PC-9 (cell line): ENCODE measurements at places on chromosomes 4 and X. TPM values are rescaled to one million over a fixed set of nuclear protein-coding genes. Genes with fewer than 3 reads are reported as not detected.

DNA sequence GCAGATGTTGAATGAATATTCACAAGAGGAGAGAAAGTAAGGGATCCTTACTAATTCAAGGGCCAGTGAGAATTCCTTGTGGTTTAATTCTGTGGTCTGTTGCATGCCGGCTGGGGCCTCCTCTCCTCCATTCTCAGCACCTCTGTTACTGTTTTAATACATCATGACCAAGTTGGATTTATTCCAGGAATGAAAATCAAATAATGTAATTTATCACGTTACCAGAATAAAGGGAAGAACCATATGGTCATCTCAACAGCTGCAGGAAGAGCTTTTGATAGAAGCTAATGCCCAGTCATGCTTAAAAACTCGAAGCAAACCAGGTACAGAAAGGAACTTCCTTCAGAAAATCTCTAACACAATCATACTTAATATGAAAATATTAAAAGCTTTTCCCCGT lies 54.1 kb downstream of the GRK4 start:
- no peak for DNase-seq

GRCh38 chrX:52821079-52821760 lies 10.1 kb downstream of the XAGE5 start:
- no peak for DNase-seq

DNA sequence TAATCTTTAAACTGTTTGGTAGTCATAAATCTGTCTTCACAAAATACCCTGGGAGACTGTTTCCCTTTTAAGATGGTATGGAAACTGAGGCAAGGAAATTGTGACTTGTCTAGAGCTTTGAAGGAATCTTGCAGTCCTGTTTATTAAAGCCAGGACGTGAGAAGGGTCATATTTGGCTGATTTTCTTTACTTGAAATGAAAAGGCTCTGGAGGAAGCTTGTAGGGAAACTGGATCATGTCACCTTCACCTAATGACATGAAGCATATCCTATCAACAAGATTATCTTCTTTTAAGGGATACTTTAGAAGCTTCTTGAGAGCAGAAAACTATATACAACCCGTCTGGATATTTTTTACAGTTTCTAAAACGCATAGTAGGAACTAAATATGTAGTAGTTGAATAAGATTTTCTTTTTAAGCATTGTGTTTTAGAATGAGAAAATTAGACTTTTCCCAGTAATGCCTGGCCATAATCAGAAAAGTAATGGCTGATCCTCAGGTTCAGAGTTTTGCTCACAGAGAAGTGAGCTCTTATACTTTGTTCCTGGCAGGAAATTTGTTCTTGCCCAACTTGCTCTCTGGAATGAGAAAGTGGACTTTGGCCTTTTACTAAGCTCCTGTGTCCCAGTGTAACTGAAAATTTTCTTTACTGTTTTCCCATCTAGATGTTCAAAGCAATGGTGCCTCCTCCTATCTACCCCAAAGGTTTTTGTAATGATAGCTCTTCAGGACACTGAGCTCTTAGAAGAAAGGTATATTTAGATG lies 136.8 kb upstream of the AFF2 start:
- DNase-seq, result no peak

DNA sequence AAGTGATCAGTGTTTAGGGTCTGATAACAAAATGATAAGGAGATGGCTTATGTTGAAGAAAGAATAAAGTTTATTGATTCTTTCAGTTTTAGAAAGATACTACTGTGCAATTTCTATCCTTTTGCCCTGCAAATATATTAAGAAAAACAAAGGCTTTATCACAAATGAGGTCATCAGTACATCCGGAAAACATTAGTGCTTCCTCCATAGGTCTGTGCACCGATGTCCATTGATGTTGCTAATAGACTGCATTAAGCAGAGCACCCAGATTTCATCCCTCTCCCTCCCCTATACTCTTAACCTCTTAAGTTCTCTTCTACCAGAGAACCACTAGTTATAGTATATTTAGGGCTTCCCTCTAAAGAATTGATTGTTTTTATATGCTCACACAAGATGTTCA lies 53.7 kb upstream of the HHIP start:
- no peak for DNase-seq

The MBNL3 gene
- total RNA-seq, result 24.4 and 36.1 TPM in 2 replicates

GRCh38 chr4:84499624-84499982 lies 511 bp upstream of the NKX6-1 start:
- DNase-seq, result no peak

GRCh38 chr4:3071811-3072210 lies 2.5 kb downstream of the HTT-AS start:
- no peak for DNase-seq

The ITGB1BP2 gene
- total RNA-seq, result 5.2 and 5.4 TPM in 2 replicates

The ASB9 gene
- 5.7 and 5.8 TPM in 2 replicates for total RNA-seq

The VSIG4 gene
- not detected in 2 replicates for total RNA-seq

The TRIM2 gene
- total RNA-seq, result 56.0 and 87.0 TPM in 2 replicates

The SPANXN4 gene
- total RNA-seq, result not detected in 2 replicates

DNA sequence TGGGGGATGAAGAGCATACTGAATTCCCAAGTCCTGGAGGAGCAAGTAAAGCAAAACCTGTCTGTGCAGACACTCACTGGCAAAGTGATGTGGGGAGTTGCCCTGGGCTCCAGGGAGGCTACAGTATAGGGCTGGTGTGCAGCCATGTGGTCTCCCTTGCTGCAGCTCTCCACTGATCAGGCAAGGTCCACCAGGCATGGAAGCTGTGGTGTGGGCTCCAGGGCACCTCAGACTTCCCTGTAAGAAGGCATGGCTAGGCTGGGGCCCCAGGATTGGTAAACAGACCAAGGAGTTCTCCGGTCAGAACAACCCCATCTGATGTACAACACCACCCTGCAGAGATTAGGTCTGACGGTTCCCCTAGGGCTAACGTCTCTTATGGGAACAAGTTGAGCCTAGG lies 241.9 kb upstream of the NDST4 start:
- DNase-seq, result no peak

GRCh38 chrX:134782796-134783195 lies 124.5 kb upstream of the PLAC1 start:
- no peak for DNase-seq

DNA sequence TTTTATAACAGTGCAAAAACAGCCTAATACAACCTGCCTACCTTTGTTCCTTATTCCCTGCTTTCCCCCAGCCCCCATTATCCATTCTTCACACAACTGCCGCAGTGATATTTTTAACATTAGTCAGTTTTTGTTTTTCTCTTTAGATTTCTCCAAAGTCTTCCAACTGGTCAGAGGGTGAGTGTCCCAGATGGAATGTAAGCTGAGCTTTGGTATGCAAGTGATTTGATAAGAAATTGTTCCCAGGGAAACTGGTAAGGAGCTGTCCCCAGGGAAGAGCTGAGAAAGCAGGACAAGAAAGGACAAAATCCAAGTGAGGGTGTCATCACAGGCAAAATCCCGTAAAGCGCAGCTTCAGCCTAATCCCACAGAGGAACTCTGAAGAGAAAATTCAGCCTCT lies 475.5 kb upstream of the ADGRL3 start:
- DNase-seq, result peak; percentile 46

GRCh38 chrX:137896123-137896522 lies 330.2 kb downstream of the ZIC3 start:
- DNase-seq, result no peak

- DNase-seq, result peak; percentile 65
Observed at GRCh38 chr4:40046311-40046980, 10.2 kb upstream of the N4BP2 start.

The MAGEA1 gene
- total RNA-seq, result not detected in 2 replicates

DNA sequence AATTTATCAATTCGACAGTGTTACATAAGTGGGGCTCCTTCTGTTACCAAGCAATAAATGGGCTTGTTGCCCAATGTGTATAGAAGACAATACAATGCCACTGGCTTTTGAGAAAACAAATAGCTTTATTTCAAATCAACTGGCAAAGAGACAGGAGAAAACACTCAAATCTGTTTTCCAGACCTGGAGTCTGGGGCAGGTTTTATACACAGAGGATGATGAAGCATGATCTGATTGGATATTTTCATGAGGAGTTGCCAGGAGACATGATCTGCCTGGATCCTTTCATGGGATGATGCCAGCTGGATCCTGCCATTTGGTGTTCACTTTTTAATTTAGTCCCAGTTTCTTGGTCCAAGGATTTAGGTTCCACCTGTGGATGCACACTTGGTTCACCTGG lies 287.9 kb downstream of the CXXC4 start:
- DNase-seq, result no peak

The GAB3 gene
- total RNA-seq, result 0.17 and 0.63 TPM in 2 replicates

The HSFX2 gene
- 0.28 and 0.80 TPM in 2 replicates for total RNA-seq

The TRPC5OS gene
- total RNA-seq, result not detected in 2 replicates

The VEGFC gene
- total RNA-seq, result 8.7 and 8.8 TPM in 2 replicates

DNA sequence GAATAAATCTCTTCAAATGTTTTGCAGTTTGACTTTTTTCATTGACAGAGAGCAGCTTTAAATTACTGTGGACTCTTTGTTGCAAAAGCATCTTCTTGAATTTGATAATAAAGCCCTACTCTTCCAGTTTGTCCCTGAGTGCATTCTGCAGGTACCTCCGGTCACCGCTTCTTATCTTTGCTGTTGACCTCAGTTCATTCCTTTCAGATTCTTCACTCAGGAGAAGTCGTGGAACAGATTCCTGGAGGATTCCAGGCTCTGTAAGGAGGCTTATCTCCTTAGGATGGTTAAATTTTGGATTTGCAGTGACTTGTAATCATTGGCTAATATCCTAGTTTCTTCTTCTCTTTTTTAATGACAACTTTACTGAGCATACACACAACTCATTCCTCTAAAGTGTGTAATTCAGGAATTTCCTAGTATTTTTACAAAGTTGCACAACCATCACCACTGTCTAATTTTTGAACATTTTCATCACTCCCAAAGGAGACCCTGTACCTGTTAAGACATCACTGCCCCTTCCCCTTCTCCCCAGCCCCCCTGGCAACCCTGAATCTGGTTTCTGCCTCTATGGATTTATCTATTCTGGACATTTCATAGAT lies 22.0 kb downstream of the TBL1X start:
- no peak for DNase-seq

DNA sequence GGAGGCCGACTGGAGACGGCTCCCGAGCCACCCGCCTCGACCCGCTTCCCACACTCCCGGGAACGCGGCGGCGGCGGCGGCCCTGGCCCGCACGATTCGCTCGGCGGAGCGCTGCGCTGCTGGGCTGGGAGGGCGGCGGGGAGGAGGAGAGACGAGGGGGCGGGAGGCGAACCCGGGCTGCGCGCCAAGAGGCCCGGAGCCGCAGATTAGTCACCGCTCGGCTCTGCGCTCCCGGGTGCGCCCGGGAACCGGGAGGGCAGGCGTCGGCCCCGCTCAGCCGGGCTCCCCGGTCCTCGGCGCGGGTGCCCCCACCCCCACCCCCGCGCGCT lies 11.2 kb upstream of the BCOR start:
- DNase-seq, result peak; percentile 66

The DUX4 gene
- not detected in 2 replicates for total RNA-seq

The BCORL1 gene
- 32.2 TPM in 2 replicates for total RNA-seq

The UBE2K gene
- total RNA-seq, result 89.4 and 129 TPM in 2 replicates

The FGF2 gene
- 1.4 and 2.1 TPM in 2 replicates for total RNA-seq
